ENCODE measurements at places on chromosomes 11 and 22.

DNA sequence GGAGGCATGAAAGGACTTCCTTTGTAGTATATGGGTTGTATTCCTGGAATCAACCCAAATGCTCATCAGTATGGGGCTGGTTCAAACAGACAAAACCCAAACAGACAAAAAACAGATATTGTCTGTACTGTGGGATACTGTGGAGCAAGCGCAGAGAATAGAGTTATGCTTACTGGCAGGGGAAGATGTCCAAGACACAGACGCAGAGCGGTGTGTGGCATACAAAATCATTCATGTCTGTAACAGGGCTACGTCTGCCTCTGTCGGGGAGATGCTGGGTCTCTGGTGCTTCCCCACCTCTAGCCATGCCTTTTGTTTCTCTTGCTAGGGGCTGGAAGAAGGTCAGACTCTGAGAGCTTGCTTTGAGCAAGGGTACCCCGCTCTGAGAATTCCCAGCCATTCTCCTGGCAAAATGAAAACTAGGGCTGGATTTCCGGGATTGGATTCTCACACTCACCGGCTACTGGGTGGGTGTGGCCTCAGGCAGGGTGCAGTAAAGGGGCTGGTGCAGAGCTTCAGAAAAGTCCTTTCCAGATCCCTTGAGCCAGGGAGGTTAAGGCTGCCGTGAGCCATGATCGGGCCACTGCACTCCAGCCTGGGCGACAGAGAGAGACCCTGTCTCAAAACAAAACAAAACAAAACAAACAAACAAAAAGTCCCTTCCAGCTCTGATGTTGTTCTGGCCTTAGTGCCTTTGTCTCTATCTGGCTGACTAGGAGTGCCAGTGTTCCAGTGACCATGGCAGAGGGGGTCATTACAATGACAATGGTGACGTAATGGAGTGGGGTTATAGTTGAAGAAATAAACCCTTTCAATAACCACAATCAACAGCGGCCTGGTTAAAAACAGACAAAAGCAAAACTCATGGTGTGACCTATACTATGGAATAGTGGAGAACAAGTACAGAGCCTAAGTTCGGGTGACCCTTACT is 2.9 kb upstream of the ABCC8 start:
- DNase-seq = peak; percentile 50

GRCh38 chr11:126138636-126139035 is 72.8 kb downstream of the RPUSD4 start:
- no peak for DNase-seq

DNA sequence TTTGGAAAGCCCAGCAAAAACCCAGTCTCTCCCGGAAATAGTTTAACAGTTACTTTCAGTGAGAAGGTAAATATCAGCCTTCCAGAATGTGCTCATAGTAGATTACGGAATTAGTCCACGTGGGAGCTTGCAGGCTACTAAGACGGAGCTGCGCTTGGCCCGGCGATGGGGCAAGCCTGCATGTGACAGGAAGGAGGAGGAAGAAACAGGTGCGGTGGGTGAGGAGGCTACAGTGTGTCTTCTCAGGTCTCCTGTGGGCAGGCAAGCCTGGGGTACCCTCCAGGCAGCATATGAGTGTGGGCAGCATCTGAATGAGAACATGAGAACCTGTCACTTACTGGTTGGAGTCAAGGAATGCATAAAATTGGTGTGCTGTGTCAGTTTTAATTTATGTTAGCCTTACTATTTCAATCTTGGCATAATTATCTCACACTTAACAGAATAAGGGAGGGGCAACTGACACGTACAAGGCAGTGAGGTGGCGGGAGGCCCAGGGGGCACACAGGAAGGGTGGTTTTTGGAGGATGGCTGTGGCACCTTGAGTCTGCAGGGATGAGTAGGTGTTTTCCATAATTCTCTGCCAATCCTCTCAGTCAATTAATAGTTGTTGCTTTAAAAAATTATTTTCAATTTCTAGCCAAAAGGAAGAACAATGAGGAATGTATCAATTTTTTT is 35.7 kb downstream of the CLMP start:
- no peak for DNase-seq

GRCh38 chr11:72234514-72234830 is 9.5 kb downstream of the PHOX2A start:
- no peak for DNase-seq

DNA sequence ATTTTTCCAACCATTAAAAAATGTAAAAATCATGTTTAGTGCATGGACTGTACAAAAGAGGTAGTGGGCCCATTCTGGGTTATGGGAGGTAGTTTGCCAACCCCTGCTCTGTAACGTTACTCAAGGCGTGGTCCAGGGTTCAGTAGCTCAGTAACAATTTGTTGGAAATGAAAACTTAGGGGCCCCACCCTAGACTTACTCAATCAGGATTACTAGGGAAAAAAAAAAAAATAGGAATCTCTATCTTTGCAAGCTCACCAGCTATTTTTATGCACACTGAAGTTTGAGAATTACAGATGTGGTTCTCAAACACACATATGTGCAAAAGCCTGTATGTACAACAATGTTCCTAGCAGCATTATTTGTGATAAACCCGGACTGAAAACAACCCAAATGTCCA is 17.3 kb upstream of the LMO2 start:
- no peak for DNase-seq

DNA sequence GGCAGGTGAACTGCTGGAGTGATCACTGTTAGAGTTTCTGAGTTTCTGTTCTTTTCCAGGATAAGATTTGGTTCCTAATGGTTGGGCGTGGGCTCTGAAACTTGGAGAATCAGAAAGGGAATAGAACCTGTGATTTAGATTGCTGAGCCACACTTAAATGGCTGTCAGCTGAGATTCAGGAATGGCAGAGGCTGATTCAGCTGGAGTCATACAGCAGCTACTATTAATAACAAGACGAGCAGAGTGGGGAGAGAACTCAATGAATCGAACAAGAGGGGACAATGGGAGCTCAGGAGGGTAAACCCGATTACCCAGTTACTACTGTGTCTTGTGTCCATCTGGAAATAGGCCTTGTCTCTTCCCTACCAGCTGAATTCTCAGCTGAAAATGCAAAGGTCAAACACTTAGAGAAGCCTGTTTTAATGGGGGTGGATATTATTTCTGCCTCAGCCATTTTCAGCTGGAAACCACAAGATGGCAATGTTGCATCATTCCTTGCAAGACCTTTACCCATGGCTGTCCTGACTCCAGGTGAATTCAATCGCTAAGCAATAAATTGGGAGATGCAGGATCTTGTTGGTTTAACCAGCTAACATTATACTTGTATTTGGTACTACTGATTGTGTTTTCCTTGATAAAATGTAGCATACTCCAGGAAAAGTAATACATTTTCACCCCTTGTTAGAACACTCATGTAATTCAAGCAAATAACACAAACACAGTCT is 104.5 kb upstream of the RAG2 start:
- peak; percentile 26 for DNase-seq

GRCh38 chr11:2580571-2581001 is 119.2 kb downstream of the KCNQ1OT1 start:
- DNase-seq = no peak

GRCh38 chr11:120713296-120713695 is 201.7 kb downstream of the GRIK4 start:
- no peak for DNase-seq

DNA sequence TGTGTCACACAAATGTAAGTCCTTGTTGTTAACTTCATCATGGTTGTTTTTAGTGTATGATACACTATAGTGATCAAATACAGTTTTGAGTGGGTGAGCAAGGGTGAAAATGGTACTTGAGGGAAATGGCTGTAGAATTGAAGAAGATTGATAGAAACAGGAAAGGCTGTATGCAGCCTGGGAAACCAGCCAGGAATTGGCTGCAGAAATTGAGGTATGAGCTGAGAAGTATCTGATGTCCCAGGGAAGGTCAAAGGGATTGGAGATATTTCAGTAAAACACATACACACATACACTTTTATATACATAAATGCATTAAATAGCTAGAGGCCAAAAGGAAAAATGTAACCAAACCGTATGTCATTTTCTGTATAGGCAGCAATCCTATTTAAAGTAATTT is 13.1 kb upstream of the YAP1 start:
- no peak for DNase-seq

- no peak for DNase-seq
Measured at GRCh38 chr11:66263785-66264184, 4.7 kb upstream of the RAB1B start.

GRCh38 chr22:25546751-25547150 is 17.7 kb upstream of the GRK3 start:
- DNase-seq = no peak

- peak; percentile 38 for DNase-seq
Measured at GRCh38 chr11:130379276-130379675, 49.1 kb downstream of the ADAMTS8 start.

DNA sequence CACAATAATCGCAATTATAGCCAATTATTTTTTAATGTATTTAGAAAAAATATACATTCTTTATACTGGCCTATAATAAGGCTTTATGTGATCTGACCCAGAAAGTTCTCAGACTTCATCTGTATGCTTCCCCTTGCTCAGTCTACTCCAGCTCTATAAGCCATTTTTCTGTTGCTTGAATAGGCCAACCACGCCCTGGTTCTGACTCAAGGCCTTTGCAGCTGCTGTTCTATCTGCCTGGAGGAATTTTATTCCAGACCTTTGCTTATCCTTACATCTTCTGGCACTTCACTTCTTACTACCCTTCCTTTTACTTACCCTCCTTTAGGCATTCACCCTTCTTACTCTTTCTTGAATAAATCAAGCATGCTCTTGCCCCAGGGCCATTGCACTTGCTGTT is 54.9 kb upstream of the PDE3B start:
- DNase-seq = no peak

GRCh38 chr11:101686514-101686913 is 102.7 kb upstream of the TRPC6 start:
- no peak for DNase-seq

DNA sequence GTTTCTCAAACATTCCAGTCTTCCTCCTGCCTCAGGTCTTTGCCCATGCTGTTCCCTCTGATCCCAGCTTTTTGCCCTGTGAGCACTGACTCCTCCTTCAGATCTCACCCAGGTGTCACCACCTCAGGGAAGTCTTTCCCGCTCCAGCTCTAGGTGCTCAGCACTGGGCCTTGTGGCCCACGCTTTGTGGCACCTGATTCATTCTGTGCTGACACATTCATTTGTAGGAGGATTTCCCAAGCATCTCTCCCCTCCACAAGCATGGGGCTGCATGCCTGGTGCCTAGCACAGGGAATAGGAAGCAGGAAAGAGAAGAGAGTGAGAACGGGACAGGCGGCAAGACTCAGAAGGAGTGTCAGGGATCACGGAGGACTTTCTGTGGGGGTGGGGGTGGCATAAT is 17.6 kb downstream of the MPPED1 start:
- no peak for DNase-seq

DNA sequence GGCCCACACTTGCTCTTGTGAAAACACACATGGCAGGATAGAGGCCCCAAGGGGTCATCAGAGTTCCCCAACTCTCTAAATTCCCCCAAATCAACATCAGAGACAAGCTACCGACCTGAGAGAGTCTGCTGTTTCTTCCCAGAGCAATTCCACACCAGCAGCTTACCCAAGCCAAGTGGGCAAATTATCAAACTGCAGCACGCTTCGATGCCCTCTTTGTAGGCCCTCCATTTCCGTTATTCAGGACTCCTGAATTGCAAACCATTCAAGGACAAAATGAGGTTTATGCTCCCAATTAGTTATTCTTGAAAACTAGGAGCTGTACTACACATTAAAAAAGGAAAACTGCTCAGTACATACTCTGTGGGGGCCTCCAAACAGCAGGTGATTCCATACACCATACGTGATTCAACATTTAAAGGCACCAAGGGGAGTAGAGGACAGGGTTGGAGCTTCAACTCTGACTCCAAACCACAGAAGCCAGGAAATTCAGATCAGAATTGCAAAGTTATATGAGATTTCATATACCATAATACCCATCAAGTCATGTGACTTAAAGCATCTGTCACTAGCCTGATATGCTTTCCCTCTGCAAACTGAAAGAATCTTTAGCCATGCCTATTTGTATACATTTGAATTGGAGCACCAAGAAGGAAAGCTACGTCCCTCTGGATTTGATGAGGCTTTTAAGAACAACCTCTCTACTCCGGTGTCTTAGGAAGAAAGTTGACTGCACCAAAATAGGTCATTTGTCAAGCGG is 234.8 kb downstream of the CADM1 start:
- no peak for DNase-seq

DNA sequence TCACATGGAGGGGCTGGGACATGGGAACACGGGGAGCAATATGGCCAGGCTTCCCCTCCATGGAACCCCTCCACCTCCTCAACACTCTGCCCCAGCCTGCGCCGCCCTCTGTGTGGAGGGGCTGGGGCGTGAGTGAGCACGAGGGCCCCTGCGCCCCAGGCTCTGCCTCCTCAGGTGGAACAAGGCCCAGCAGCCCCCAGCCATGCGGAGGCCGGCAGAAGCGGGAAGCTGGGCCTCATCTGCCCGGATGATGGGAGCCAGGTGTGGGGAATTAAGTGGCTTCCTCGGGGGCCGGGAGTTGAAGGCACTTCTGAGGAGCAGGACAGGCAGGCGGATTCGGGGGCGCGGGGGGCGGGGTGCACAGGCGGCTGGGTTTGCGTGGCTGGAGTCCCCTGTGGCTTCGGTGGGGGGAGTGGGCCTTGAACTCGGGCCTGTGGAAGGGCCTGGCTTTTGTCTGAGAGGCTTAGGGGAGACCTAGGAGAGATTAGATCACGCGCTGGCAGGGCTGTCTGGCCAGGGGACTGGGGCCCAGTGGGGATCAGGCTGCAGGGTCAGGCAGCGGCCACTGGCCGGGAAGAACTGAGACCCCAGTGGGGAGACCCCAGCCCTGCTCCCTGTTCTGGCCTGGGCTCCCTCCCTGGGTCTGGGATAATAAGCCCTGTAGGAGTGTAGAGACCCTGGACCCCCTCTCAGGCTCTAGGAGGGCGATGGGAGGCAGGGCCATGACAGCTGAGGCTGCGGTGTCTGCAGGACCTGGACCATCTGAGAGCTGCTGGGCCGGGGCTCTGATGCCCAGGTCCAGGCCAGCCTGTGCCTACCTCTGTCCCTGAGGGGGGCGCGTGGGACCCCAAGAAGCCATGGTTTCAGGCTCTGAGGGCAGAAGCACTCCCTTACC is 13.3 kb downstream of the PRR33 start:
- no peak for DNase-seq

DNA sequence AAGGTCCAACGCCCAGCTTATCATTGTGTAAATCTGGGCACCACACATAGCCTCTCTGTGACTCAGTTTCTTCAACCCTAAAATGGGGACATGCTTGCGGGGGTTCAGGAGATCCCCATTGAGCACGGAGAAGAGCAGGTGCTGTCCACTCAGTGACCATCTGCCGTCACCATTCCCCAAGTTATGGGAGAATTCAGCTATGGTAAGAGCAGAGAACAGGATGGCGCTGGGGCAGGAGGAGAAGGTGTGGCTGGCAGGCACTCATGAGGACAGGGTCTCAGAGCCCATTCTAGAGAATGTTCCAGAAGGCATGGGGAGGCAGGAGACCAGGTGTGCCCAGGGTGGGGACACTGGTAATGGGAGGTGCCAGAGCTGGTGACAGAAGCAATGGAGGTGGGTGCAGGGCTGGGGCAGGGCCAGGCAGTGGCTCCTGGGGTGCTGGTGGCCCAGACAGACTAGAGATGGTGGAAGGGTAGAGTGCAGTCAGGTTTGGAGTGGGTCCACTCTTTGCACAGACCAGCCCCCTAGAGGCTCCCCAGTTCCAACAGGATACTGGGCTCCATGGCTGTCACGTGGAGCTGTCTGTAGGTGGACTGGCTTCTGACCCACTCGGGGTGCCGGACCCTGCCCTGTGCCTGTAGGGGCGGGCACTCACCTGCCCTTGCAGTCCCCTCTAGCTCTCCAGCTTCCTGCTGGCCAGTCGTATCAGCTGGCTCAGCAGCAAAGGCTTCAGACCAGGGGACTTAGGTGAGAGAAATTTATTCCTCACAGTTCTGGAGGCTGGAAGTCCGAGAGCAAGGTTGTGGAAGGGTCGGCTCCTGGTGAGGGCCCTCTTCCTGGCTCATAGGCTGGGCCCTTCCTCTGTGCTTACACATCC is 84.7 kb downstream of the CDKN1C start:
- no peak for DNase-seq

Measured in DMS79 (cell line).